ENCODE measurements at places on chromosomes 1 and 21. TPM values are rescaled to one million over a fixed set of nuclear protein-coding genes. Genes with fewer than 3 reads are reported as not detected.

- no peak for DNase-seq
- no peaks in the 10 kb centered on the region for H3K27me3 ChIP-seq
- peaks cover 82% of the 10 kb centered on the region for H3K4me1 ChIP-seq
- H3K4me3 ChIP-seq = no peak overlapping the region
These were observed 9.8 kb upstream of the SFN start for GRCh38 chr1:26853156-26853555.

- peak overlapping the region; percentile 95 for H3K27ac ChIP-seq
- H3K4me1 ChIP-seq = peaks cover 10% of the 10 kb centered on the region
- no peaks in the 10 kb centered on the region for H3K36me3 ChIP-seq
- no peaks in the 10 kb centered on the region for H3K27me3 ChIP-seq
These were observed 662 bp downstream of the SCAF4 start for GRCh38 chr21:31731056-31731856.

DNA sequence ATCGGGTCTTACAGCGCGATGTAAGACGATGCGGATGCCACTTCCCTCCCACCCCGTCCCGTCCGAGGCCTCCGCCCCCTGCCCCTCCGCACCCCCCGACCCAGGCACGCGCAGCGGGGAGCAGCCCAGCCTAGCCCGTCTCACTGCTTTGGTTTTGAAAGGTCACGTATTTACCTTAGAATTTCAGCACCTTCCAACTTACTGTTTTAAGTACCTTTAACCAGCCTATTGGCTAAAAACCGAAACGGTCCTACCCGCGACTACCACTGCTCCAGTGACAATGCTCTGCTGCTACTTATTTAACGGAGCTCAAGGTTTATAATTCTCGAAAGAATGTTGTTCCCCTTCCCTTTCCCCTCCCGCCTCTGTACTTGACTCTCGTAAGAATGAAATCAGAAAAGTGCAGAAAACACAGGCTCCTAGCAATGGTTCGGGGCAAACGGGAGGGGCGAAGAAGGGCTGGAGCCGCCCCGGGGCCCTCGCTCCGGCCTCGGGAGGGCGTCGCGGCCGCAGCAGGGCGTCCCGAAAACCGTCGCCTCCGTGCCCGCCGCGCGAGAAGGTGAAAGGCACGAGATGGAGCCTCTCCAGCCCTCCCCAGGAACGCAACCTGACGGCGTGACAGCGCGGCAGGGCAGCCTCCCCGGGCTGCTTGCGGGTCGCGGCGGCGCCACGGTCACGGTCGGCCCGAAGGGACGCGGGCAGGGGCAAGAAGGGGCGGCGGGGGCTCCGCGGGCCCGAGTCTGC is 667 bp downstream of the TMEM50B start:
- DNase-seq = no peak
- H3K4me3 ChIP-seq = peak overlapping the region; percentile 85
- peak overlapping the region; percentile 100 for H3K27ac ChIP-seq
- H3K27me3 ChIP-seq = no peaks in the 10 kb centered on the region
- peaks cover 3% of the 10 kb centered on the region for H3K4me1 ChIP-seq
- no peaks in the 10 kb centered on the region for H3K36me3 ChIP-seq

The CD34 gene
- total RNA-seq = 1.3 TPM

DNA sequence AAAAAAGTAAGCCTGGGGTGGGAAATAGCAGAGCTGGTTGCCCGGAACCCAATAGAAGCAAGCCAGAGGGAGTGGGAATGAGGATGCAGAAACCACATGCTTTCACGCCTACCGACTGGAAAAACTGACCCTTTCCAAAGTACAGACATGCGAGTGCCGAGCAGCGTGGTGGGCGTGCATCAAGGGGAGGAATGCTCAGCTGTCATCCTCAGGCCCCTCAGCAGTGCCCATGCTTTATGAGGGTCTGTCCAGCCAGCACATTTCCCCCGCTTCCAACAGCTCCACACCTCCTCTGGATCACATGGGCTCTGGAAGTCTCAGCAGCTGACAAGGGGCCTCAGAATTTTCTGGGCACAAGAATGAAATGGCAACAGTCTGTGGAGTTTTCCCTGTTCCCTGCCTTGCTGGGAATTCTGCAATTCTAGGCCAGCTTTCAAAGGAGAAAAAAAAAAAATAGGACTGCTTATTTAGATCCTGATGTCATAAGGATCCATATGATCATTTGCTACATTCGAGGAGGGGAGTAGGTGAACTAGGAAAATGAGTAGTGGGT is 19.1 kb upstream of the IKBKE start:
- H3K27ac ChIP-seq = no peak overlapping the region
- DNase-seq = no peak
- no peak overlapping the region for H3K4me3 ChIP-seq
- no peaks in the 10 kb centered on the region for H3K4me1 ChIP-seq

DNA sequence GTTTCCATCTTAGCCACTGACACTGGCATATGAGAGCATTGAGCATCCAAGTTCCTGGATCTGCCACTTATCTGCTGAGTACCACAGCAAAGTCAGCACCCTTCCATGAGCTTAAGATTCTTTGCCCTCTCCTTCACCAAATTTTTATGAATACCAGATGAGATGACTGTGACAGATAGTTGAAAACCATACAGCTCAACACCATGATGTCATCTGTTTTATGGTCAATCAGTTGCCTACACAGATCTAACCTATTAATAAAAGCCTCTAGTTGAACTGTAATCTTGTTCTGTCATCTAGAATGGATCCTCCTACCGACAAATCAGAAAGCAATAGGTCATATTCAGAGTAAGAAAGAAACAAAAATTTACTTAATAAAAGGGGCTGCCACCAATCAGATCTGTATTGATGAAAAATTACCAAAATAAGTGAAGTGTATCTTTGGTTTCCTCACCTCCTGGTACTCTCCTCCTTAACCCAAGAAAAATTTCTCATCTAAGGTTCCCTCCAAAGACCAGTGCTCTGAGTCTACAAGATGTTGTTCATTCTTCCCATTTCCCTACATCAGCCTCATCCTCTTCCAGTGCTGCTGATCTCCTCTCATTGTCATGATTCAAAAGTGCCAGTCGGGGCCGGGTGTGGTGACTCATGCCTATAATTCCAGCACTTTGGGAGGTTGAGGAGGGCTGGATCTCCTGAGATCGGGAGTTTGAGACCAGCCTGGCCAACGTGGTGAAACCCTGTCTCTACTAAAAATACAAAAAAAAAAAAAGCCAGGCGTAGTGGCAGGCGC is 138.8 kb upstream of the CTTNBP2NL start:
- no peak for DNase-seq
- no peaks in the 10 kb centered on the region for H3K4me1 ChIP-seq
- H3K4me3 ChIP-seq = no peak overlapping the region
- H3K27me3 ChIP-seq = no peaks in the 10 kb centered on the region
- H3K27ac ChIP-seq = no peak overlapping the region

DNA sequence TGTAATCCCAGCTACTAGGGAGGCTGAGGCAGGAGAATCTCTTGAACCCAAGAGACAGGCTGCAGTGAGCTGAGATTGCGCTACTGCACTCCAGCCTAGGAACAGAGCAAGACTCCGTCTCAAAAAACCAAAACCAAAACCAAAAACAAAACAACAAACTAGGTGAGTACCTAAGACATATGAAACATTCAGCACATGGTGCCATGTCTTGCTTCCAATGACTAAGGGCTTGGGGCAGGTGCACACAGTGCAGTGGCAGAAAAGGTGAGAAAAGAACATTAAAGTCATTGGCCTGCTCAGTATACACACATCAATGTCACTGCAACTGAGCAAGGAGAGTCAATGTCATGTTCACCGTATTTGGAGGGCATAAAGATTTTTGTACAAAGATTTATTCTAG is 4.1 kb upstream of the ACTA1 start:
- H3K27me3 ChIP-seq = peaks cover 16% of the 10 kb centered on the region
- peaks cover 43% of the 10 kb centered on the region for H3K36me3 ChIP-seq
- H3K27ac ChIP-seq = no peak overlapping the region
- peaks cover 9% of the 10 kb centered on the region for H3K4me1 ChIP-seq

- peaks cover 28% of the 10 kb centered on the region for H3K4me1 ChIP-seq
- peak overlapping the region; percentile 92 for H3K27ac ChIP-seq
- peak; percentile 23 for DNase-seq
- H3K36me3 ChIP-seq = no peaks in the 10 kb centered on the region
- no peaks in the 10 kb centered on the region for H3K27me3 ChIP-seq
These were observed 2.8 kb upstream of the IGSF8 start for GRCh38 chr1:160101037-160101716.

DNA sequence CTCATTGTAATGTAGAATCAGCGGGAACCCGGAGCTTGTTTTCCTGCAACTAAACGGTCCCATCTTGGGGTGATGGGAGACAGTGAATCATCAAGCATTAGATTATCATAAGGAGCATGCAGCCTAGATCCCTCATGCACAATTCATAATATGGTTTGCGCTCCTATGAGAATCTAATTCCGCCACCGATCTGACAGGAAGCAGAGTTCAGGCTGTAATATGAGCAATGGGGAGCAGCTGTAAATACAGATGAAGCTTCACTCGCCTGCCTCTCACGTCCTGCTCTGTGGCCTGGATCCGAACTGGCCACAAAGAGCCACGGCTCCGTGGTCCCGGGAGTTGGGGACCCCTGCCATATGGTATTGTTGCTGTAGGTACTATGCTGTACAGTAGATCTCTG is 1.6 kb downstream of the IFI44 start:
- H3K36me3 ChIP-seq = peaks cover 16% of the 10 kb centered on the region
- peak overlapping the region; percentile 77 for H3K27ac ChIP-seq
- H3K4me3 ChIP-seq = peak overlapping the region; percentile 1
- no peaks in the 10 kb centered on the region for H3K27me3 ChIP-seq

The YIPF1 gene
- total RNA-seq = 25.3 TPM

The IVL gene
- 224 TPM for total RNA-seq

- H3K27me3 ChIP-seq = no peaks in the 10 kb centered on the region
- no peaks in the 10 kb centered on the region for H3K4me1 ChIP-seq
- DNase-seq = no peak
- no peak overlapping the region for H3K27ac ChIP-seq
- H3K36me3 ChIP-seq = no peaks in the 10 kb centered on the region
These were observed 72.8 kb downstream of the CAMK2N1 start for GRCh38 chr1:20413136-20413775.

The GJB4 gene
- 6.7 TPM for total RNA-seq

DNA sequence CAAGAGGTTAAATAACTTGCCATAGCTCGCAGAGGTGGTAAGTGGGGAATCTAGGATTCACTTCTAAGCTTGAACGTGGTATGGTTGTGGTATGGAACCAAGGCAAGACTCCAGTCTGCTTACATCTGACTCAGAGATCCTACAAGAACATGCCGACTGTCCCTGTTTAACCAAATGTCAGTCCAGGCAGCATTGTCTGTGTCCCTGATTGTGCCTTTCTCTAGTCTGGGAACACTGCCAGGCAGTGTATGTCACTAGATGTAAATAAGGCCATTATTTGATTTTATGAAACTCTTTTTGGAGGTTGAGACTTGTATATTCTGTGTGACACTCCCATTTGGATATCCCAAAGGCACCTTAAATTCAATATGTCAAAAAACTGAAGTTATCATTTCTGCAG is 96.0 kb downstream of the NOS1AP start:
- H3K36me3 ChIP-seq = no peaks in the 10 kb centered on the region
- no peak overlapping the region for H3K4me3 ChIP-seq
- DNase-seq = no peak
- H3K27me3 ChIP-seq = no peaks in the 10 kb centered on the region
- H3K27ac ChIP-seq = no peak overlapping the region

The PADI1 gene
- 121 TPM for total RNA-seq

DNA sequence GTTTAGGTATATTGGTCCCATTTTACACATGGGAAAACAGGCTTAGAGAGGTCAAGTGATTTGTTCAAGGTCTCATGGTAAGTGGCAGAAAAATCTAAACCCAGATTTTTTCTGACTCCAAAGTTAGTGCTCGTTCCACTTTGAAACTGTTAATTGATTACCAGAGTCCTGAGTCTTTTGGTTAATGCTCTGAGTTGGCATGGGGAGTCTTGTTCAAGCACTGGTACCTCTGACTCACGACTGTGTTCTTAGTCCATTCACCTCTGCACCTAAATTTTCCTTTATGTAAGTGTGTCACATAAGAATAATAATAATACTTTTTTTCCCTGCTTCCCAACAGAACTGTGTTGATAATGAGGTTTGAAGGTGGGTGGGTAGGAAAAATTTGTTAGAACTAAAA is 59.3 kb downstream of the VANGL2 start:
- no peak for DNase-seq
- no peaks in the 10 kb centered on the region for H3K4me1 ChIP-seq
- no peak overlapping the region for H3K27ac ChIP-seq

DNA sequence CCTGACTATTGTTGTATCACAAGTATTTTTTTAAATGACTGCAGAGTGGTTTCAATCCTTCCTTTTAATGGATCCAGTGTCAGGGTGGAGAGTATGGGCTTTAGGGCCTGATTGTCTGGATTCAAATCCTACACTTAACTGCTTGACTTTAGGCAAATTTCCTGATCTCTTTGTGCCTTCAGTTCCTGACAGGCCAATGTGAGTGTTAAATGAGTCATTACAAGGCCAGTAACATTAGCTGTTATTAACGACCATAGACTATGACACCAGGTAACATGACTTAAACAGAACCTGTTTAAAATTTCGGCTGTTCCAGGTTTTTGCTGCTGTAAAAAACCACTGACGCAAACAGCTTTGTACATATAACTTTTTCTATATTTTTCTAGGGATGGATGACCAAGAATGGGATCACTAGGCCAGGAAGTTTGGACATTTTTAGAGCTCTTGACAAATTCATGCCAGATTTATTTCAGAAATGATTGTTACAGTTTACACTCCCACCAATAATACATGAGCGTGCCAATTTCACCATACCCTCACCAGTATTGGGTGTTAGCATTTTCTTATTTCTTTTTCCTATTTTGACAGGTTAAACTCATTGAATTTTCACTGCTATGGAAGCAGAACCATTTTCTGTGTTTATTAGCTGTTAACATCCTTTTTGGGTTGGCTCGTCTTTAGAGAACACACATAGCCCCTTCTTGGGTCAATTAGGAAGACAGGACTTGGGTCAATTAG is 11.3 kb downstream of the ZNF362 start:
- H3K36me3 ChIP-seq = no peaks in the 10 kb centered on the region
- peak overlapping the region; percentile 8 for H3K27ac ChIP-seq
- H3K4me1 ChIP-seq = peaks cover 11% of the 10 kb centered on the region
- H3K27me3 ChIP-seq = no peaks in the 10 kb centered on the region
- no peak overlapping the region for H3K4me3 ChIP-seq

GRCh38 chr1:46532498-46533178 is 18.8 kb downstream of the KNCN start:
- peak overlapping the region; percentile 82 for H3K27ac ChIP-seq
- peak overlapping the region; percentile 67 for H3K4me3 ChIP-seq
- H3K36me3 ChIP-seq = no peaks in the 10 kb centered on the region
- H3K27me3 ChIP-seq = no peaks in the 10 kb centered on the region
- peaks cover 36% of the 10 kb centered on the region for H3K4me1 ChIP-seq

DNA sequence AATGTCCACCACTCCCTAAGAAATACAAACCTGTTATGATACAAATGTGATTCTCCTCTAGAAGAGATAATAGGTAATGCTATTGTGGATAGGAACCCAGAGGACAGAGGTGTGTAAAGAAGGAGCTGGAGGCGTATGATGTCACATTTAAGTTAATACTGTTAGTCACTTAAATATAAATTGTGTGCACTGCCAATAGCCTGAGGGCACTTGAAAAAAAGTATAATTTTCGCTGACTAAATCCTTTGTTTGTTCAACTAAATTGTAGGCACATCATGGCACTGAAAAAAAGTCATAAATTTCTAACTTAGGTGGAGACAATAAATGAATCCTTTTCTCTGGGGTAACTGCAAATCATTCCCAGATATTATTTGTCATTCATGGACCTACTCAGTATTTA is 4.4 kb downstream of the RCSD1 start:
- no peaks in the 10 kb centered on the region for H3K27me3 ChIP-seq
- no peak overlapping the region for H3K27ac ChIP-seq
- no peak for DNase-seq
- no peak overlapping the region for H3K4me3 ChIP-seq
- no peaks in the 10 kb centered on the region for H3K36me3 ChIP-seq
- H3K4me1 ChIP-seq = peaks cover 10% of the 10 kb centered on the region

The FAM177B gene
- 1.3 TPM for total RNA-seq
